GF-D8 (cell line): ENCODE measurements at places on chromosomes 1 and 21.

DNA sequence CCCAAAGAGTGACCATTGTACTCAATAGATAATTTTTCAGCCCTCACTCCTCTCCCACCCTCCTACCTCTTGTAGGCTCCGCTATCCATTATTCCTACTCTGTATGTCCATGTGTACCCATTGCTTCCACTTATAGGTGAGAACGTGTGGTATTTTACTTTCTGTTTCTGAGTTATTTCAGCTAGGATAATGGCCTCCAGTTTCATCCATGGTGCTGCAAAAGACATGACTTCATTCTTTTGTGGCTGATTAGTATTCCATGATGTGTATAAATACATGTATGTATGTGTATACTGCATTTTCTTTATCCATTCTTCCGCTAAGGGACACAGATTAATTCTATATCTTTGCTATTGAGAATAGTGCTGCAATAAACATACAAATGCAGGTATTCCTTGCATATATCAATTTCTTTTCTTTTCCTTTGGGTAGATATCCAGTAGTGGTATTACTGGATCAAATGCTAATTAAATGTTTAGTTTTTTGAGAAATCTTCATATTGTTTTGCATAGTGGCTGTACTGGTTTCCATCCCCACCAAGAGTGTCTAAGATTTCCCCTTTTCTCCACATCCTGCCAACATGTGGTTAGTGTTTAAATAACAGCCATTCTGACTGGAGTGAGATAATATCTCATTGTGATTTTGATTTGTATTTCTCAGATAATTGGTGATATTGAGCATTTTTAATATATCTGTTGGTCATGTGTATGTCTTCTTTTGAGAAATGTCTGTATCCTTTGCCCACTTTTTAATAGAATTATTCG lies 4.9 kb downstream of the LY9 start:
- DNase-seq: no peak

DNA sequence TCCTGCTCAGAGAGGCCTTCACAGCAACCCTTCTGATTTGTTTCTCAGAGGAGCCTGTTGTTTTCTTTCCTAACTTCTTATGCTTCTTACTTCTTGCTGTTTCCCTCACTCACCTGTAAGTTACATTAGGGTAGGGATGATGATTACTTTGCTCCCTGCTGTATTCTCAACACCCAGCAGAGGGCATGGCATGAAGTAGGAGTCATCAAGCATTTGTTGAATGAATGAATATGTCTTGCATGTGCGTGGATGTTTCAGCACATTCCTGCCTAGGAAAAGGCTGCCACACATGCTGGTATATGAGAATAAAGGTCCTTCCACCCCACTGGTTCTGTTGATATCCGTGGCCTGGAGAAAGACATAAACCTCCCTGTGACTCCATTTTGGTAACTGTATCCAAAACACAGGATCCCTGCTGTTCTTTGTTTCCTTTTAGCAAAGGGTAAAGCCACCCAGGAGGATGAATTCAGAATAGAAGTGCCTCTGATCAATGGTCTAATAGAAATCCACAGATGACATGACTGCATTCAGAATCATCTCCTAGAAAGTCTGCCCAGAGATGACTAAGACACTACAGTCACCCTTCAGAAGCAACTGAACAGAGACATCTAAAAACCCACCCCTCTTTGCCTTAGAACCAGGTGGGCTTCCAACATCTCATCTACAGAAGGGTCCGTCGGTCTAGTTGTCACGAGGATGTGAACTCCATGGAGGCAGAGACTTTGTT lies 168.8 kb downstream of the ZSCAN20 start:
- DNase-seq: no peak

DNA sequence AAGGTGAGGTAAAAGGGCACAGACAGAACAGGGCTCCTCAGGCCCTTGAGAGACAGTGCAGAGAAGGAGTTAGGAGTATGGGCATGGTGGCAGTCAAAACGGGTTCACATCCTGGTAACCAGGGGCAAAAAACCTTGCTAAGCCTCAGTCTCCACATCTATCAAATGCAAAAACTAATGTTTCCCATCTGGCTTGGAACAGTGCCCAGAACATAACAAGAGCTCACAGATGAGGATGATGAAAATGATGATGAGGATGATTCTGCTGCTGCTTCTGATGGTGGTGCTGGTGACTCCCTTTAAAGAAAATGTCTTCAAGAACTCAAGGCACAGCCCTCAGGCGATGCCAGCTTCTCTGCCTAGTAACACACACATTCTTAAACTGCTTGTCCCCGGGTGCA lies 24.1 kb downstream of the HHIPL2 start:
- DNase-seq: no peak

DNA sequence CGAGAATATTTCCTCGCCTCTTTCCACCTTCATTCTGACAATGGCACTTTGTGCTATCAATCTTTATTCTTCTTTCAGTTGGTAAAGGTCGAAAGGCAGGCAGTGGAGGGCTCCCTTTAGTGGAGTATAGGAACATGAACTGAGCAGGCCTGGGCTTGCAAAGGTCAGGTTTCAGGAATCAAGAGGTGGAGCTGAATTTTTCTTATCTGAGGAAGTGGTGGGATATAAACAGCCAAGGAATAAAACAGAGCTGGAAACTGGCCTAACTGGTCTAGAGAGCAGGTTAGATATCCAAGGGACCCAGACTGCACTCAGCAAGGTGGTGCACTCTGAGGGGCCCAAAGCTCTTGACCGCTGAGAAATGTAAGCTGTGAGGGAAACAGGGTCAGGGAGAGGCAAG lies 99.1 kb downstream of the PLA2G4A start:
- DNase-seq: no peak

DNA sequence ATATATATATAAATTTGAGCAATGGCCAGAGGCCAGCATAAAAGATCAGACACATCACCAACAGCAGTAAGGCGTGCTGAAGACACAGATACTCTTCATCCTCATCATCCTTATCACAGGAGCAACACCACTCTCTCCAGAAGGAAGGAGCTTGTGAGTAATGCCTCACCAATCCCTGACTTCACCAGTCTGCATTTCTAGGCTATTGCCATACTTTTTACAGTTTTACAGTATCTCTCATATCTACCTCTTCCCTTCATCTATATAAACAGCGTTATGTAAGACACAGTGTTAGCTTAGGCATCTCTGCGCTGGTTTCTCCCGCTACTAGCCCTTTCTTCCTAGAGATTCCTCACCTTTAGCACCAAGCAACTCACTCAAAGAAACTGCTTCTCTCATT lies 2.4 kb upstream of the ABL2 start:
- no peak for DNase-seq

GRCh38 chr1:59967141-59967697 lies 40.6 kb upstream of the CYP2J2 start:
- no peak for DNase-seq

GRCh38 chr1:174938281-174939007 lies 61.3 kb upstream of the CACYBP start:
- no peak for DNase-seq

DNA sequence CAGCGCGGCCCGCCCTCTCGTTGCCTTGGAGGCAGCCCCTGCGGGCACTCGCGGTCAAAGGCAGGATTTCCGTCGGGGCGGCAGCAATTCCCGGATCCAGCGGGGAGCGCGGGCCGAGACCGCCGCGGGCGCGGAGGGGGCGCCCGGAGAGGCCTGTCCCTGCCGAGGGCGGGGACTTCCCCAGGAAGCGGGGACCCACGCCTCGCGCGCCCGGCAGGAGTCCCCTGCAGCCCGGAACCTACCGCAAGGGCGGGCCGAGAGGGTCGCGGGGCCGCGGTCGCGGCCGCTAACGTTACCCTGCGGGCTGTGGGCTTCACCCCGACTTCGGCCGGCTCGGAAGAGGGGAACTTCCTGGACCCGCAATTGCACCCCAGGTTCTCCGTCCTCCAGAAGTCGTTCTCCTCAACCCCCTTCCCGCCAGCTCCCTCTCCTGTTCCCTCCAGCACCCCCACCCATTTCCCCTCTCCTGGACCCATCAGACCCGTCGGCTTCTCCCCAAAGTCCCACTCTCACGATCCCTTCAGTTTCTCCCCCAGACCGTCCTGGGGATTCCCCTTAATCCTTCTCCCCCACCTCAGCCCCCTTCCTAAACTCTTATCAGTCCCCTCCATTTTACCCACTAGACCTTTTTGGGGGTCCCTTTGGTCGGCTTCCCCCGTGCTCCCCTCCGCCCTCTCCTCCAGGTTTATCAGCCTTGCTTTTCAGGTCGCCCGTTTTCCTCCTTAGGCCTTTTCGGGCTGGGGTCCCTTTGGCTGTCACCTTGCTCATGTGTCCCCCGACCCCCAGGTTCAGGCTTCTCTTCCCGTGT lies 604 bp downstream of the FGR start:
- DNase-seq: no peak

DNA sequence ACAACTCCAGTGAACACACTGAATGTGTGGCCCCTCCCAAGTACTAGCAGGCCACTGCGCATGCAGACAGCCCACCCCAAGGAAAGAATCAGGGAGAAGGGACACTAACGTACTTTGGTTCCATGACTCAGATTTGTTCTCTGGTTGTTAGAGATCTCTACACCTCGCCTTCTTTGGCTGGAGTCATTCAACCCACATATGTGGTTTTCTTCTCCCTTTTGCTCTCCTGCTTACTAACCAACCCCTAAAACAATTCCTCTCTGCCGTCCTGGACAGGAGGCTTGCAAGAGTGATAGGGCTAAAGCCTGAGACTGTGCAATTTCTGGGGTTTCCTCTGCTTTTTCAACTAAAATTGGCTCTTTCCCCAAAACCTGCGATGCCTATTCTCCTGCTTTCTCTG lies 5.7 kb upstream of the CD48 start:
- DNase-seq: no peak

DNA sequence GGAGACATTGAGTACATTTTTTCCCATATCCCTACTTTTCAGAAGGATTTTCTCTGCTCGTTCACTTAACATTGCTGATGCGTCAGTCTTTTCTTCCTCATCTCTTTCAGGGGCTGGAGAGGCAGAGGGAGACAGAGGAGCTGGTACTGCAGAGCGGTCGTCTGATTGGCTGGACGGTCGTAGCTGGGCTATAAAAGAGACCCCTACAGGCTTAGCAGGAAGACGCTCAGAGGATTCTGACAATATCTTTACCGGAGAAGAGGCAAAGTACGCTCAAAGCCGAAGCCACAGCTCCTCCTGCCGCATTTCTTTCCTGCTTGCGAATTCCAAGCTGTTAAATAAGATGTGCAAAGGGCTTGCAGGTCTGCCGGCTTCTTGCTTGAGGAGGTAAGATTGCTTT lies at the start of gene RGS4:
Gene RGS4 (plus strand): TSS at position 220 of the 400 bp plus-strand sequence. CDS start 124 bp downstream, at position 344.
- DNase-seq: no peak

DNA sequence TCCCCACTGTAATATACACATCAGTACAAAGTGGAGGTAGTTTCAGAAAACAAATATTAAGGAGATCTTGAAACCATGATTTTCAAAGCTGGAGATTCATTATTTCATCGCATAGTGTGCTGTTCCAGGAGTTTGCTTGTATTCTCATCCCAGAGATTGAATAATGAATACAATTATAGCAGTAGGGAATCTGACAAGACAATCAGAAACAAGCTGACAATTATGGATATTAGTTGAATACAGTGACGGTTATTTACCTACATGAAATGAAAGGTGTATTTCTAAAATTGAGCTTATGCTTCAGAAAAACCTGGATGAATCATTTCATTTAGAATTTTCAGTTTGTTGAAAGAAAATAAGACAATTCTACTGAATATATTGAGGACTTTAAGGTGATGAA lies 2119.0 kb downstream of the MRPL39 start:
- DNase-seq: no peak
